ENCODE measurements at places on chromosomes 3 and 15.
A peak's percentile ranks its signal among the peaks of the same experiment; 100 is the strongest.

- DNase-seq = no peak
These were observed 124.6 kb upstream of the KCNAB1 start for GRCh38 chr3:155995525-155996370.

DNA sequence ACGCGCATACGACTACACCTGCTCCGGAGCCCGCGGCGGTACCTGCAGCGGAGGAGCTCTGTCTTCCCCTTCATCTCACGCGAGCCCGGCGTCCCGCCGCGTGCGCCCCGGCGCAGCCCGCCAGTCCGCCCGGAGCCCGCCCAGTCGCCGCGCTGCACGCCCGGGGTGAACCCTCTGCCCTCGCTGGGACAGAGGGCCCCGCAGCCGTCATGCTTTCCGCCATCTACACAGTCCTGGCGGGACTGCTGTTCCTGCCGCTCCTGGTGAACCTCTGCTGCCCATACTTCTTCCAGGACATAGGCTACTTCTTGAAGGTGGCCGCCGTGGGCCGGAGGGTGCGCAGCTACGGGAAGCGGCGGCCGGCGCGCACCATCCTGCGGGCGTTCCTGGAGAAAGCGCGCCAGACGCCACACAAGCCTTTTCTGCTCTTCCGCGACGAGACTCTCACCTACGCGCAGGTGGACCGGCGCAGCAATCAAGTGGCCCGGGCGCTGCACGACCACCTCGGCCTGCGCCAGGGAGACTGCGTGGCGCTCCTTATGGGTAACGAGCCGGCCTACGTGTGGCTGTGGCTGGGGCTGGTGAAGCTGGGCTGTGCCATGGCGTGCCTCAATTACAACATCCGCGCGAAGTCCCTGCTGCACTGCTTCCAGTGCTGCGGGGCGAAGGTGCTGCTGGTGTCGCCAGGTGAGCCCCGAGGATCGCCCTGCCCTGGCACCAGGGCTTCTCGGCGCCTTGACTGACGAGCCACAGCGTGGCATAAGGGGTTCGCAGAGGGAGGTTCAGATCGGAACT is 420 bp downstream of the SLC27A2 start:
- DNase-seq = peak; percentile 45

- DNase-seq = no peak
These were observed 1.4 kb upstream of the RSRC1 start for GRCh38 chr3:158108445-158108985.

- no peak for DNase-seq
These were observed 4.5 kb downstream of the PLXNB1 start for GRCh38 chr3:48425281-48425812.

GRCh38 chr15:88249220-88249619 is 7.3 kb downstream of the NTRK3 start:
- no peak for DNase-seq

DNA sequence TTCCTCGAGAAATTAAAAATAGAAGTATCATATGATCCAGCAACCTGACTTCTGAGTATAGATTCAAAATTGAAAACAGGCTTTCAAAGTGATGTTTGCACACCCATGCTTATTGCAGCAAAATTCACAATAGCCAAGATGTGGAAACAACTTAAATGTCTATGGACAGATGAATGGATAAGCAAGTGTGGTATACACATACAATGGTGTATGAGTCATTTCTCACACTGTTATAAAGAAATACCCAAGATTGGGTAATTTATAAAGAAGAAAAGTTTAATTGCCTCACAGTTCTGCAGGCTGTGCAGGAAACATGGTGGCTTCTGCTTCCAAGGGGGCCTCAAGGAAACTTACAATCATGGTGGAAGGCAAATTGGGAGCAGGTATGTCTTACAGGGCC is 100.8 kb downstream of the KLF13 start:
- DNase-seq = no peak

DNA sequence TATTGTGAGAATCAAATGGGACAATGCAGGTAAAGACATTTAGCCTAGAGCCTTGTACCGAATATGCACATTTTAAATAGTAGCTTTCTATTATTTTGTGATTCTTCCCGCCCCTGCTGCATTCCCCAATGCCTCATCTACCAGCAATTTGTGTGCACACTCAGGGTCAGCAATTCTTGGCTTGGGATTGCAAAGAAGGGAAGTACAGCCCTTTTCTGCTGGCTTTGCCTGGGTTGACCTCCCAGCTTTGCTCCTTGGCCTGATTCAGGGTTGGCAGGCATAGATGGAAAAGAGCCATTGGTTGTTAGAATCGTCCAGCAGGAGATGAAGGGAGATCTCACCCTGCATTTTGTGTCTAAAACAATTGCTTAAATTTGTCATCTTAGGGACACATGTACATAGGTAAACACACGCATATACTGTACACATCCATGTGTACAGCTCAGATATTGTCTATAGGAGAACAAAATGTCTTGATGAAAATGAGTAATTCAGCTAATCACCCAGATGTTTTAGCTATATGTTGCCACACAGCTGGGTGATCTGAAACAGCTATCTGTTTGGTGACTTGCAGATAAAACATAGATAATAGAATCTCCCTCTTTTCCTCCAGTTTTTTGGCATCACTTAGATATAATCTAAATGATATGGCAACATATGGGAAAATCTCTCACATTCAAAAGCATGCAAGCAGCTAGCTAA is 340.9 kb upstream of the TBL1XR1 start:
- no peak for DNase-seq

DNA sequence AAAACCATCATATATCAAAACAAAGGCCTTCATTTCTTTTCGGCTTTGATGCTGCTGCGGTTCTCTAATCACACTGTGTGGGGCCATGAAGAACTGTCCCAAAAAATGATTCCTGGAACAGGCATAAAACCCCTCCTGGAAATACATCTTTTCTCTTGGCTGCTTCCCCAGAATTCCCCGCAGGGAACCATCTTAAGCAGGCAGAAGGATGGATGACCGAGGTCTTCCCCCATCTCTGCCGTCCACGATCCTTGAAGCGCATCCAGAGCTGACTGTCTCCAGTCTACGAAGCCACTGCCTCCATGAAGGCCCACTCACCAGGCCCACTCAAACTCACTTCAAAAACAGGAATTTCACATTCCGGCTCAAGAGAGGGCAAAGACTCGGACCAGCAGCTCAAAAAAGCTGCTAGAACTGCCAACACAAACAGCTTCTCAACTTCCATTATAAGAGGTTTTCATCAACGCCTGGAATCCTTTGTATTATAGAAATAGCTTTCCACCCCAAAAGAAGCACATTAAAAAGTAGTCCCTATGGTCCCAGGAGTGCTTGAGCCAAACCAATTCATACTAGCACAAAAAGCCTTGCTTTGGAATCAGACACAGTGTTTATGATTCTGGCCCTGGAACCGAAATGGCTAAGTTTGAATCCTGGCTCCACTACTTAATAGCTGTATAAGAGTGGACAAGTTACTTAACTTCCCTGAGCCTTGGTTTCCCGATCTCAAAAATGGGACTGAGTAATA is 487.5 kb upstream of the WNT5A start:
- DNase-seq = no peak

DNA sequence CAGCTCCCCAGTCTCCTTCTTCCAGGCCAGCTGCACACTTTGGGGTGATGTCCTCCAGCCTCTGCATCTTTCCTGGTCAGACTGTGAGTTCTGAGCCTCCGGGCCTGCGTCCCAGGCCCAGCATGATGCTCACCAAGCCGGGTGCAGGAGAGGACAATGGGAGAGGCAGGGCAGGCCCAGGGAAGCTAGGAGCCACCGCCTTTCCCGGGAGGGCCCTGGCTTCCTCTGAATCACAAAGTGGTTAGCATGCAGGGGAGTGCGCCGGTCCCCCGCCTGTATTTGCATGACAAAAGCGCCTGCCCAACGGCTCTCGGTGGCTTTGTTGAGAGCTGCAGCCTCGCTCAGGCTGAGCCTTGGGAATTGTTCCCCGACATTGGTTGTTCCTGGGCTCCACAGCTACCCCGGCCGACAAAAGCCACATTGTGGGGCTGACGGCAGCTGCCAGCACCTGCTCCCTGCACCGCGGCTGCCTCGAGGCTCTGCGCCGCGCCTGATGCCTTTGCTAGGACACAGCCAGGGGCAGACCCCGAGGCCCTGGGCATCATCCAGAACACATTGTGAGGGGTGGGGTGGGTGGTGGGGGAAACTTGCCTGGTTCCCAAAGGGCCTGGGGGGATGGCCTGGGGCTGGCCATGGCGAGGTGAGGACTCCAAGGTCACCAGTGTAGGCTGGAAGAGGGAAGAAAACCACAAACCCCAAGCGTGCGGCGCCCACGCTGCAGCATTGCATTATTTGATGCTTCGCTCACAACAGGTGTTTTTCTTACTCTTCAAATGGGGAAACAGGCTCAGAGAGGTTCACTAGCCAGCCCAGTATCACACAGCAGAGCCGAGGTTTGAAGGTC is 20.0 kb upstream of the KLF13 start:
- no peak for DNase-seq

DNA sequence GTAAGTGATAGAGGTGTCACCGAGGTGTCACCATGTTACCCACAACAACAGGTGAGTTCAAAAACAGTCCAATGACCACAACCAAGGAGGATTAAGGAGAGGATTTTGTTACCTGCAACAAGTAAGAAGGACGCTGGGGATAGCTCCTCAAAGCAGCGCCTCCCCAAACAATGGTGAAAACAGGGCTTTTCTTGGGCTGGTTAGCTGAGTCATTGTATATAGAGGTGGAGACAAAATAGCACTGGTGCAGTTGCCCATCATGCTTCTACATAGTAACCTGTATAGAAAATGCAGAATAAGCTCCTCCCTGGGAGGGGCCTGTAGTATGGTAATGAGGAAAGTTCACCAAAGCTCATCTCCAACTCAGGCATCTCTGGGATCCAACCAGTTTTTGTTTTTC is 116.9 kb upstream of the EIF1B start:
- DNase-seq = no peak

DNA sequence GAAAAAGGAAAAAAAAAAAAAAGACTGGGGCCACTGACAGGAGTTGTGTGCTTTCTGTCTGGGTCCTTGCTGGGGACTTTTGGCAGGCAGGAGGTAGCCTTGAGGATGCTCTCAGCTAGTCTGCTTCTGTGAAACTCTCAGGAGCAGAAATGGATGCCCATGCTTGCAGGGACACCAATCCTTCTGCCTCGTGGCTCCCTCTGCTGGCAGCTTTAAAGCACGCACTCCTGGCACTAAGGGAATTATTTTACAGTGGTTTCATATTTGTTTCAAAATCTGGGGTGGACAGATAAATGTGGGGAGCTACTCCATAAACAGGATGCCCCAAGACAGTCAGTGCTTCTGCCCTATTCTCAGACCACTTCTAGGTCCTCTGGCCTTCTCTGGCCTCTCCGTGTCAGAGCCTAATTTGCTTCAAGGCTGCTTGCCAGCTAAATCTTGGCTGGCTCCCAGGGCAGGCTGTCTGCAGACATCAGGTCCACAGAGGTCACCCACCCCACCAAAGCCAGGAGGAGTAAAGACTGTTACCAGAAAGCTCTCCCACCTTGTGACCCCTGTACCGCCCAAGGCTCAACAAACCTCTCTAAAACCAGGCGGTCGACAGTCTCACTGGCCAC is 17.1 kb downstream of the TRAIP start:
- DNase-seq = peak; percentile 80

DNA sequence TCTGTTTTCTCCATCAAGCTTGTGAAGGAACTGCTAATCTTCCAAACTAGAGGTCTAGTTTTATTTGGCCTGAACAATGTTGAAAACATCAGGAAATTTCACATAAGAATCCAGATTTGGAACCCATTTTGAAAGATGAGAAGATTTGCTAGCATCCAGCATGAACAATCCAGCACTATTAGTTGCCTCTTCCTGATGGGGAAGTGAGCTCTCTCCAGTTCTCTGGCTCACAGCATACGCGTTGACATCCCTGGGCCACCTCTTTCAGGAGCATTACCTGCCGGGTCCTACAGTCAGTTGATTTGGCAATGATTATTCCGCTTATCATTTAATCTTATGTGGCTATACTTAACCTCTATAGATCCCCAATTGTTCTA is 10.9 kb downstream of the GPR87 start:
- no peak for DNase-seq

DNA sequence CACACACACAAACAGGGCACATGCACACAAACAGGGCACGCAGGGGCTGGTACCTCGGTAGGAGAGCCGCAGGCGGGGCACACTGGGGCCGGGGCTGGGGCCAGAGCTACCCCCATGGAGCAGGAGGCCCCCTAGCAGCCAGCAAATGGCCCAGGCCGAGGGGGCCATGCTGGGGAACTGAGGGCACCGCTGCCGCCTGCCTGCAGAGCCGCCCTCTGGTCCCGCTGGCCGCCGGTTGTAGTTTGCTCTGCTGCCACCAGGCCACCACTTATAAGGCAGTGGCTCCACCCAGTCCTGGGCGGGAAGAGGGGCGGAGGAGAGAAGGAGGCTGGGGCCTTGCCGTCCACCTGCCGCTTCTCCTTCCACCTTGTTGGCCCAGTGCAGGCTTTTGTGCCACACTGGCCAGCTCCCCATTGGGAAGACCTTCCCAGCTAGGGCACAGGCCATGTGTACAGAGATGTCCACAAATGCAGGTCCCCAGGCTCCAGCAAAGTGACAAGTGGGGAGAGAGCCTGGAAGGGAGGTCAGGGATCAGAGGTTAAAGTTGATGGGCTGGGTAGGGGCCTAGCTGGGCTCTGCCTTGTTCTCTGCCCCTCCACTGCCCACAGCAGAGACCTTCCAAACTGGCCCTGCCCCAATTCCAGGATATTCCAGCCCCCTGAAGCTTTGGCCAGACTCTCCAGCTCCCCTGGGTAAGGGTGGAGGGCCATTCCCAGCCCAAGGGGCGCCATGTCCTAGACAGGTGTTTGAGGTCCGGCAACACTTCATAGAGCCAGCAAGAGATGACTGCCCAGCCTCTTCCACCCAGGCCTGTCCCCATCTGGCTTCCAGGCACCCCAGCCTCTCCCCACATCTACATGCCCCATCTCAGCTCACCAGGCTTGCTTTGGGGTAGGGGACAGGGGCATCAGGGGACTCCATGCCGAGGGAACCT is at the start of gene SEMA3G:
Gene SEMA3G (minus strand): TSS at position 244 of the 934 bp plus-strand sequence. CDS start 76 bp downstream, at position 168.
- peak; percentile 83 for DNase-seq

DNA sequence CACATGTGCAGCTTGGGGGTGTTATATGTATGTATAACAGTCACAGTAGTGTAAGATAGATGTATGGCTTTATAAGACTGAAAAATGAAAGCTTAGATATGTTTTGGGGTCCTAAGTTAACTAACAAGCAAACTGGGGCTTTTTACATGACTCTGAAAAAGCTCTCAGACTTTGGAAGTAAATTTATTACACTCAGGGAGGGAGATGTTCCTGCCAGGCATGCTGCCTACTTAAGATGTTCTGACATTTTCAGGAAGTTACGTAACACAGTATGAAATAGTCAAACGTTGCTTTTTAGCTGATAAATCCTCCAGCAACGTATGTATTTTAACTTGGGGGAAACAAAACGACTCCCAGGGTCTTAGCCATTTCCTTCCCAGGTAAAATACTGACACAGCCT is 1.7 kb upstream of the IFT57 start:
- DNase-seq = no peak
